ENCODE measurements at places on chromosomes 13 and 19.

DNA sequence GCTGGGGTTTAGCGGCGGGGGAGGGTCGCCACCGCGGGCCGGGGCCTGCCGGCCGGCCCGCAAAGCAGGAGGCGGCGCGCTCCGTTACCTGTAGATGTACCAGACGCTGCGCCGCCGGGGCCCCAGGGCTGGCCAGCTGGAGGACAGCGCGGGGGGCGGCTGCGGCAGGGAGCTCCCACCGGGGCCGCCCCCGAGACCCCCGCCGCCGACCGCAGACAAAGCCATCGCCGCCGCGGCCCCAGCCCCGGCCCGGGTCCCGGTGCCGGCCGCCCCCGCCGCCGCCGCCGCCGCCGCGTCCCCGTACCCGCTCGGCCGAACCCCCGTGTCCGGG is 24.8 kb downstream of the SHANK1 start:
- no peak for DNase-seq

DNA sequence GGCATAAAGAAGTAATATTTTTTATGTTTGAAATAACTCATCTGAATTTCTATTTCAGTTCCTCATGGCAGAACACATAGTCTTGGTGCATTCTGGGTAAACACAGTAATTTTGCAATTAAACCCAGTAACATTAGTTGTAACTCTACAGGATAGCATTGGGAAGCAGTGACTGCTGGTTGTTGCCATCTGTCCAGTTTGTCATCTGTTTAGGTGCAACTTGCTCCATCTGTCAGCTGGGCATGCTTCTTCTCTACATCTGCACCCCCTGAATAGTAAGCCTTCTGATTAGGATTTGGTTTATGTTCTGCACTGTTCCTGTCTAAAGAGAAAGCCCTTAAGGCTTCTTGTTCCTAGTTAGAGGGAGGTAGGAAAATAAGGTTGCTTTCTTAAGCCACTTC is 63.5 kb upstream of the CSNK1A1L start:
- DNase-seq = no peak

DNA sequence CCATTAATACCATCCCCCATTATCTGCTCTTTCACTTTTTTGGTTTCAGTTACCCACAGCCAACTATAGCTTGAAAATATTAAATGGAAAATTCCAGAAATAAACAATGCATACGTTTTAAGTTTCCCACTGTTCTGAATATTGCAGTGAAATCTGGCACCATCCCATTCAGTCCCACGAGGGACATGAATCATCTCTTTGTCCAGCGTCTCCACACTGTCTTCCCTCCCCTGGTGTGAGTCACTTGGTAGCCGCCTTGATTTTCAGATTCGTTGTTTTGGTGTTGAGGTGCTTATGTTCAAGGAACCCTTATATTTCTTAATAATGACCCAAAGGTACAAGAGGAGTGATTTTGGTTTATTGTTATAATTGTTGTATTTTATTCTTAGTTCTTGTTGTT is 246.1 kb downstream of the DCT start:
- no peak for DNase-seq

DNA sequence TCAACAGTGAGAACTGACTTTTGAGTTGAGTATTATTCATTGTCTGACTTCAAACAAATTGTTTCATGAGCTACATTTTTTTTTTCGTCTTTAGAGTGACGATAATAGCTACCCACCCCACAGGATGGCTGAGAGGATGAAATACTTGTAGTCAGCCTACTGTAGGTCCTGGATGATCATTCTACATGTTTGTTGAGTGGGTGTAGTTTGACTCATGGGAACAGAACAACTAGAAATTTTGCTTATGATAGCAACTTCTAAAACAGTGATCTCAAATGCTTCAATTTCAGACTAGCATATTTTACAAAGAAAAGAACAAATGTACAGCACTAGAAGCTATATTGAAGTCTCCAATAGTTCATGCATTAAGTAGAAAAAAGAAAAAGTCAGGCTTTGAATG is 651.8 kb downstream of the PCDH9 start:
- DNase-seq = no peak

- no peak for DNase-seq
Observed at GRCh38 chr13:26895081-26895807, 134.7 kb upstream of the GPR12 start.

DNA sequence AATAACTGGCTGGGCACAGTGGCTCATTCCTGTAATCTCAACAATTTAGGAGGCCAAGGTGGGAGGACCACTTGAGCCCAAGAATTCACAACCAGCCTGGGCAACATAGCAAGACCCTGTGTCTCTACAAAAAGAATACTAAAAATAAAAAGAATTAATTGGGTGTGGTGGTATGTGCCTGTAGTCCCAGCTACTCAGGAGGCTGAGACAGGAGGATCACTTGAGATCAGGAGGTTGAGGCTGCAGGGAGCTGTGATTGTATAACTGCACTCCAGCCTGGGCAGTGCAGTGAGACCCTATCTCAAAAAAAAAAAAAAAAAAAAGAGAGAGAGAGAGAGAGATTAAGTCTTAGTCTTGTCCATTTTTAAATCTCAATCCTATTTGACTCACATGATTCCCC is 35.6 kb upstream of the SERPINE3 start:
- no peak for DNase-seq

DNA sequence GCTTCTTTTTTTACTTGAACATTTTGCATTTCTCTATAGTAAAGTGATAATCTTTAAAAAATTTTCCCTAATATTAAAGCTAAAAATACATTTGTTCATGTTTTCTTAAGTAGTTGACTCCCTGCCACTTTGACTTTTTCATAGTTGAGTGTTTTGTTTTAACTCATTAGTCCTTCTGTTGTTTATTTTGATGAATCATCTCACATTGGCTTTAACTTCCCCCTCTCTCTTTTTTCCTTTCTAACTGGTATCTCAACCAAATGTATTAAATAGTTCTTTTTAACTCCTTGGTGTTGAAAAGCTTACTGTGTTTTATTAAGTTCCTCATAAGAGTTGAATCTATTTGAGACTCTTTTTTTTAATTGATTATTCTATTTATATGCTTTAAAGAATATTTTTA is 2.8 kb downstream of the TNFSF13B start:
- DNase-seq = no peak

GRCh38 chr13:27442071-27442647 is 8.2 kb downstream of the MTIF3 start:
- no peak for DNase-seq

DNA sequence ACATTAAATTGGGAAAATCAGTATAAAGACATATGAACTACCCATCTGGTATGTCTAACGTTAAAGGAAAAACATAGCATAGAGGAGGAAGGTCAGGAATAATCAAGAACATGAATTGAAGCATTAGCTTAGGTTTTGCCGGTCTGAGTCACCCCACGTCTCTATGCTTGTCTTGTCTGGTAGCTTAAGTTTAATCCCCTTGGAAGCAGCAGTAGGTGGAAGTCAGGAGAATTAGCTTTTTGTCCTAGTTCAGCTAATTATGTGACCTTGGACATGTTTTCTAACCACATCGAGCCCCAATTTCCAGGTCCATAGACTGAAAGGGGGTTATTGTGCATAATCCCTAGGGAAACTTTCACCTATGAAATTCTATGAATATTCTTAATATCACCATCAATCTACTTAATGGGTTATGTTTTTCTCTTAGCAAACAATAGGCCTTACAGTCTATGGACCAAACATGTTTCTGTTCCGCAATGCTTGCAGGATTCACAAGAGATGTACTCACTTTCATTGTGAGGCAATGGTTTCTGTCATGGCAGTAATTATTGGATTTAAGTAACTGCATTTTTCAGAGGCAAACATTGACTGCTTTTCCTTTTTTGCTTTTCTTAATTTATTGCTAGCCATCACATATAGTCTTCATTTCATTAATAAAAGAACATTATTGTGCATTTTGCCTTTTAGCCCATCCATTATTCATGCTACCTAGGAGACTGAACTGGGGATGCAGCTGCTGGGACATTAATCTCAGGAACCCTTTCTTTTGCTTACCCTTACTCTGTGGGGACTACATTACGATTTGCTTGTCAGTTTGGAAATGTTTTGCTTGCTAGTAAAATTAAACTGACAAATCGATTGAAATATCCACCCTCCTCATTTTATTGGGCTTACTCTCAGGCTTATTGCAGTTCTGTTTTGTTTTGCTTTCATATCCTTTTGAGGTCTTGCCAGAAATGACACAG is 304.8 kb upstream of the MAB21L1 start:
- no peak for DNase-seq

- DNase-seq = no peak
Observed at GRCh38 chr19:39145180-39145953, 19.8 kb downstream of the PAK4 start.

DNA sequence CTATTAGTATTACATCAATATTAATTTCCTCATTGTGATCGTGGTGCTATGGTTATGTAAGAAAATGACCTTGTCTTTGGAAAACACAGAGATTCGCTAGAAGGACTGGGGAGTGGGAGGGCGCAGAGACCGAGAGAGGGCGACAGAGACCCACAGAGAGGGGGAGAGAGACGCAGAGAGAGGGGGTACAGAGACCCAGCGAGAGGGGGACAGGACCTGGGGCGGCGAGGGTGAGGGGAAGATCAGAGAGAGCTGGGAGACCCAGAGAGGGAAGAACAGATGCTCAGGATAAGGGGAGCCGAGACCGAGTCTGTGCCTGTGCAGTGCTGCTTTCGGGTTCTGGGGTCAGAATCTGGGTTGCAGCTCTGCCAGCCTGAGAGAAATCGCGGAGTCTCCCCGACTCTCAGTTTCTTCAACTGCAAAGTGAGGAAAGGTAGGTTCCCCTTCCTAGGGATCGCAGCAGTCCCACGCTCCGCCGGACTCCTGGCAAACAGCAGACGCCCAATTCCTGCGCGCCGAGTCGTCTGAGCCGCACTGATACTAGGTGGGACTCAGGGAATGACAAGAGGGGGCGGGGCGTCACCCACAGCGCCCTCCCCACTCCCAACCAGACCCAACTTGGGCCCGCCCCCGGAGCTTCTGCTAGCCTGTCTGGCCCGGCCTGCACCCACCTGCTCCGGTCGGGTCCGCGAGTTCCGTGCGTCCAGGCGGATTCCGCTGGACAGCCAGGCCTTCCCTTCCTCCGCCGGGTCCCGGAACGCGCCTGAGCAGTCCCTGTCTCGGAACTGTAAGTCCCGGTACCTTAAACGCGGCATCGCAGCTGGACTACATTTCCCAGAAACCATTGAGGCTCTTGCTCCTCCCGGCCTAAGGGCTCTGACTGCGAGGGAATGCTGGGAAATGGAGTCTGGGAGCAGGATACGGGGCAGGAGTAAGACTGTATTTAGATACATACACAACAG is 15.3 kb downstream of the IZUMO2 start:
- DNase-seq = no peak

GRCh38 chr13:114000151-114001040 is 26.5 kb upstream of the C13orf46 start:
- no peak for DNase-seq

GRCh38 chr19:1929021-1929742 is 11.8 kb upstream of the CSNK1G2 start:
- no peak for DNase-seq

DNA sequence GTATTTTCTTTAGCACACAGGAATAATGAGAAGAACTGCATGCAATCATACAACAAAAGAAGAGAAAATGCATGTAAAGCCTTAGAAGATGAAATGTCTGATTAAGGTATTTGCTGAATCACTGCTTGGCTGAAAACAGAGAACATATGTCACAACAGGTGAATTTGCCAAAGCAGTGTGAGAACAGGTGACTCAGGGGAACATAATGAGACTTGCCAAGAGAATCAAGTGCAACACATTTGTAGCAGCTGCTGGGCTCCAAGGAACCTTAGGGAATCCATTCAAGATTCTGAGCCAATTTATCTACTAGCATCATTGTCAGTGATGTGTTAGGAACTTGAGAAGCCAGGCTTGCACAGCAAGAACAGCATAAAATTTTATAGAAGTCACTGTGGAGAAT is 273.1 kb downstream of the PCDH20 start:
- DNase-seq = no peak

DNA sequence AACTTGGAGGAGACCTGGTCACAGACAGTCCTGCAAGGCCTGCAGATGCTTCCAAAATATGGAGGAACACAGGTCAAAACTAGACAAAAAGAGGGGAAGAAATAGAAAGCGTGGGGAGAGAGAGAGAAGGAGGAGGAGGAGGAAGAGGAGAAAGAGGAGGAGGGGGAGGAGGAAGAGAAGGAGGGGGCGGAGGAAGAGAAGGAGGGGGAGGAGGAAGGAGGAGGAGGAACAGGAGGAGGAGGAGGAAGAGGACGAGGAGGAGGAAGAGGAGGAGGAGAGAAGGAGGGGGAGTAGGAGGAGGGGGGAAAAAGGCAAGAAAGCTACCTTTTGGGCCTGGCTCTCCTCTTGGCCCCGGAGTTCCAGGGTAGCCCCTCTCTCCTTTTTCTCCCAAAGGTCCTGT is 105.8 kb downstream of the COL4A1 start:
- DNase-seq = no peak

Data from esophagus squamous epithelium (tissue), 5 donors.